Heart left ventricle (tissue), 16 donors: ENCODE measurements at places on chromosomes 16 and 17. TPM values are rescaled to one million over a fixed set of nuclear protein-coding genes. Genes with fewer than 3 reads are reported as not detected.

The TLCD3A gene
- 3.3 TPM for polyA plus RNA-seq

The ITGAX gene
- 2.2 TPM for polyA plus RNA-seq

The ITGAL gene
- 1.3 TPM for polyA plus RNA-seq

The LRRC75A gene
- 0.42 TPM for polyA plus RNA-seq

The OR1A1 gene
- not detected for polyA plus RNA-seq

The ARHGAP44 gene
- polyA plus RNA-seq: 8.6 TPM

The MLKL gene
- 3.9 TPM for polyA plus RNA-seq

The FA2H gene
- 0.04 TPM for polyA plus RNA-seq

The CDH5 gene
- polyA plus RNA-seq: 62.3 TPM

The SECTM1 gene
- polyA plus RNA-seq: 2.3 TPM

The CIBAR2 gene
- not detected for polyA plus RNA-seq

The CACNG5 gene
- not detected for polyA plus RNA-seq

The RND2 gene
- 0.10 TPM for polyA plus RNA-seq

The TAC4 gene
- not detected for polyA plus RNA-seq

The HSF5 gene
- not detected for polyA plus RNA-seq

The CEP295NL gene
- 0.29 TPM for polyA plus RNA-seq

The IL34 gene
- 0.82 TPM for polyA plus RNA-seq

The XYLT1 gene
- 12.3 TPM for polyA plus RNA-seq

The C16orf95 gene
- polyA plus RNA-seq: 1.8 TPM

The NUDT7 gene
- polyA plus RNA-seq: 10.6 TPM

The CES5A gene
- not detected for polyA plus RNA-seq

The SLC38A8 gene
- polyA plus RNA-seq: 25.3 TPM

DNA sequence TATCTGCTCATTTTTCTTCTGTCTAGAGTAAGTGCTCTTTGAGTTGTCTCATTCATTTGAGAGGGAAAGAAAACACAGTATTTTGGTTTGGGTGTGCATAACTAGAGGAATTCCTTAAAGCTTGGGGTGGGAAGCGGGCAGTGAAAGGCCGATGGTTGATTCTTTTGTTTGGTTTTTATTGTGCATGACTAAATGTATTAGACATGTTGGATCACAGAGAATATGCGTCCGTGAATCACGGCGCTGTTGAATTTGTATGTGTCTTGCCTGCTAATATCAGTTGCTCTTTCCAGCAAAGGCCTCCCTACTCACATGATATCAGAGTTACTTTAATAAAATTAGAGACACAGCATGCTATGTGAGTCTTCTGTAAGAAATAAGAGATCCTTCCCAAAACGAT lies 180.0 kb downstream of the CHD9NB start:
- no peak for DNase-seq

GRCh38 chr16:51755039-51755501 lies 604.0 kb upstream of the SALL1 start:
- DNase-seq: no peak

DNA sequence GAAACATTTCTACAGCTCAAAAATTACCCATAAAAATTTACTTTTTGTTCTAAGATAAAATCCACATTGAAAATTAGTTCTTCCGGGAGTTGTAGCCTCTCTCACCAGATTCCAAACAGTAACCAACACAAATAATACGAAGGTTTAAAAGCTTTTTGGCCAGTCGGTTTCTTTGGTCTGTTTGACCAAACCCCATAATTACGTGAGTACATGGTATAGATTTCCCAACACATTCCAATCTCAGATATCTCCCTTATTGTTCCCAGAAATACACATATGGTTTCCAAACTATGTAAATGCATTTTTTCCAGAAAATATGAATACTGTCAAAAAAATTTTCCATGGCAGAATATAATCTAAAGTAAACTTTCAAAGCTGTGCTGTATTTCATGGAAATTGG lies 722.0 kb downstream of the KCNJ2 start:
- DNase-seq: no peak

DNA sequence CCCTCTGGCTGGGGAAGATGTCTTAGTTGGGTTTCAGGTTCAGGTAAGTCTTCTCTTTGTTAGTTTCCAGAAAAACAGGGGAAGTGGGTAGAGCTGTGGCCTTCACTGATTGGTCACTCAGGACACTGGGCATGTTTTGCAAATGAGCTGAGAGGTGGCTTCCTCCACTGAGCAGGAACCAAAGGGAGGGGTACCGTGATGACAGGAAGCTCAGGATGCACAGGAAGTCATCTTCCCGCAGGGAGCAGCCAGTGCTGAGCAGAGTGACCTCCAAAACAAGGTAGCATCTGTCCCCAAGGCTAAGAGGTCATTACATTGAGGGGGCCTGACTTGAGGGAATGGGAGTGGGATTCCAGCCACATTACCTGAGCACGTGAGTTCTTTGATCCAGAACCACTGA lies 5.6 kb downstream of the NT5C start:
- no peak for DNase-seq

- peak; percentile 47 for DNase-seq
Observed at GRCh38 chr17:5282642-5283217, 646 bp downstream of the RABEP1 start.

- DNase-seq: no peak
Observed at GRCh38 chr17:63834431-63835166, 7.1 kb upstream of the FTSJ3 start.

GRCh38 chr16:86129541-86129940 lies 230.6 kb downstream of the IRF8 start:
- no peak for DNase-seq

- no peak for DNase-seq
Observed at GRCh38 chr16:23482778-23483177, 27.5 kb downstream of the GGA2 start.

- DNase-seq: peak; percentile 66
Observed at GRCh38 chr16:10619271-10619849, 39.0 kb upstream of the EMP2 start.

DNA sequence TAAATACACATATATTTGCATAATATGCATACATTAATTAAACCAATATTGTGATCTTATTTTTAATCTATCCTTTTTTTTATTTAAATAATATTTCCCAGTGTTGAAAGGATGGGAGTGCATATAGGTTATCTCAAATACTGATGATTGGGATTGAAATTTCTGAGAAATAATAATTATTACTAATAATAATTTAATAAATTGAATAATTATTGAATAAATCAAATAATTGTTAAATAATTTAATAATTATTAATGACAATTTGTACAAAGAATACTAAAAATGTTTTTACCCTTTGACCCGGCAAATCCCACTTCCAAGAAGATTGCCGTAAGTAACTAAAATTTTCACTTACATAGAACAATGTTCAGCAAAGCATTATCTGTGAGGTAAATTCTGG lies 148.9 kb downstream of the ZNF18 start:
- DNase-seq: no peak

DNA sequence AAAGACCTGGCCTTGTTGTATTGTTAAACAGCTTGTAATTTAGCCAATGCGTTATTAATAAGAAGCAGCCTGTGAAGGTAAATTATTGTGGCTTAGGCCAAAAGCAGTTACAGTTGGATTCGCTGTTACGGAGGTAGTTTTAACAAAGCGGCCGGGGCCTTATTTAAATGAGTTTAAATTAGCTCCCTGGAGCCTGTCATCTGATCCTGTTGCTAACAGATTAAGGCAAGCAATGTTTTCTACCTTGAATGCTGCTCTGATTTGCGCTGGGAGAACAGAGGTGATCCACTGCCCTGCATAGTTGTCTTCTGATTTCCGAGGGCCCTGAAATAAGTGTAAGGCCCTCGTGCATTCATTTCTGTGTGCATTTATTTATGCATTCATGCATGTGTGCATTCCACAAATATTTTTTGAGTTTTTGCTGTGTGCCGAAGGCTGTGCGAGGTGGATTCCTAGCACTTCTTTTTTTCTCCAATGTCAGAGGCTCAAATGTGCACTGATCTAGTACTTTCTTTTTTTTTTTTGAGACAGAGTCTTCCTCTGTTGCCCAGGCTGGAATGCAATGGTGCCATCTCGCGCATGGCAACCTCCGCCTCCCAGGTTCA lies 10.9 kb downstream of the SEC14L5 start:
- no peak for DNase-seq

DNA sequence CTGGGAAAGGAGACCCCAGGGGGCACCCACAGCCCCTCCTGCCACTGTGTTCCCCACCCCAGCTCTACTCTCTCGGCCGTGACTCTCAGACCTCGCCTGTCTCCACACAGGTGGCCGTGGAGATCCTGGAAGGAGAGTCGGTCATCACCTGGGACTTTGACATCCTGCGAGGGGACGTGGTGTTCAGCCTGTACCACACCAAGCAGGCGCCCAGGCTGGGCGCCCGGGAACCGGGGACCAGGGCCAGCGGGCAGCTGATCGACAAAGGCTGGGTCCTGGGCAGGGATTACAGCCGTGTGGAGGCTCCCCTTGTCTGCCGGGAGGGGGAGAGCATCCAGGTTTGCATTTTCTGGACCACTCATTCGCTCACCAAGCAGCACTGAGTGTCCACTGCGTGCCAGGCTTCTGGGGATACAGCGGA lies 25.4 kb downstream of the NAGPA start:
- no peak for DNase-seq

DNA sequence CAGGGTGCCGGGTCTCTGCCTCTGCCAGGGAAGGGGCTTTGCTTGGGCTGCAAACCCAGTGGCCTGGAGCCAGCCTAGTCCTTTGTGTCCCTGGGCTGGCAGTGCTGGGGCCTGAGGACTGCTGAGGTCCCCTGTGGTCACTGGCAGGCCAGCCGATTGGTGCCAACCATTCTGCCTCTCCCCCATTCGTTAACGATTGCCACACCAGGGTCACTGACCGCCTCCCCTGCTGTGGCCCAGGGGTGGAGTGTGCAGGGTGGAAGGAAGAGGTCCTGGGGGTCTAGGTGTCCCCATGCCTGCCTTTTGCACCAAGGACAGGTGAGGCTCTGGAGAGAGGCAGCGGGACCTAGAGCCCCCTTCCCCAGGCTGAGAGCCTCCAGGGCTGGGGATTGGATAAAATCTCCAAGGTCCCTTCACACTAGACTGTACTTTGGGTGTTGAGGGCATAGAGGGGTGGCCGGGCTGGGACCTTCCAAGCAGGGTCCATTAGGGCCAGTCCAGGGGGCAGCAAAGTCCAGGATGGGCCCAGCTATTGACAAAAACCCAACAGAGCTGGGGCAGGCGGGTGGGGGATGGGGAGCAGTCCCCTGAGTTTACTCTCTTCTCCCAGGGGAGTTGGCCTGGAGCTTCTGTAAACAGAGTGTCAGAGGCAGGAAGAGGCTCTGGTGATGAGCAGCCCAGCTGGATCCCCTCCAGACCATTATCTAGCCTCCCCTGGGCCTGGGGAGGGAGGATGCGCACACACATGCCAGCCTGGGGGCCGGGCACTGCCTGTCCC lies 1.1 kb downstream of the VASN start:
- no peak for DNase-seq

- DNase-seq: peak; percentile 73
Observed at GRCh38 chr17:2854143-2855055, 58.2 kb downstream of the RAP1GAP2 start.

DNA sequence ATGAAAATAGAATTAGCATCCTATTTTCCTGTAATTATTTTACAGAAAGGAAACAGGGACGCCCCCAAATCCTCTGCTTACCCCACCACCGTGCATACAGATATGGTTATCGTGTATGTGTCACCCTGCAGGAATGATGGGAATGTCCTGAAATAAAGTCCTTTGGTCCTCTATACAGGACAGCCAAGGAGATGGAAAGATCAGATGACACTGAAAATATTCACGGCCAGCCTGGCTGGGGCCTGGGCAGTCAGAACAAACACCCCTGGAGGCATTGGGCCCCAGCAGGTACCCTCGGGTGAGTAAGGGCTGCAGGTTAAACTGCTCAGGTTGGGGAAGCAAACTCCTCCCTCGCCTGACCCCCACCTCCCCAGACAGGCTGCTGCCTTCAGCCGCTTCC lies 368.0 kb downstream of the FOXL1 start:
- DNase-seq: no peak

DNA sequence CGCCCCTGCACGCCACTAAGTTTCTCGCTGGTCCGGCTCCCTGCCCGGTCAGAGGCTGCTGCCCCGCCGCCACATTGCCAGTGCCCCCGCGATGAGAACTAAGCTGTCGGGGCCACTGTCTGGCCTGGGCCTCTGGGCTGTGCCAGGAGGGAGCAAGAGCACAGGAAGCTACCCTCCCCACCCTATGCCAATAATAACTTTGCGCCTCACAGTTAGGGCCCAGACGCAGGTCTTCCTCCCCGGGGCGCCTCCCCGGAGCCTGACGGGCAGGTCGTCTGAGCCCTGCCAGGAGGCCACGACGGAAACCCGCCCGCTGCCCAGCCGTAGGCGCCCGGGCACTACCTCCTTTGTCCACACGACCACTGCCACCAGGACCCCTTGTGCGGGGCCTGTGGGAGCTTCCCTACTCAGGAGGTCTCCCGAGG lies 1.5 kb downstream of the ZFPM1 start:
- DNase-seq: no peak

- DNase-seq: peak; percentile 78
Observed at GRCh38 chr16:70738083-70738977, 52.5 kb upstream of the MTSS2 start.

- DNase-seq: no peak
Observed at GRCh38 chr16:57039148-57039812, 49.9 kb downstream of the NLRC5 start.

DNA sequence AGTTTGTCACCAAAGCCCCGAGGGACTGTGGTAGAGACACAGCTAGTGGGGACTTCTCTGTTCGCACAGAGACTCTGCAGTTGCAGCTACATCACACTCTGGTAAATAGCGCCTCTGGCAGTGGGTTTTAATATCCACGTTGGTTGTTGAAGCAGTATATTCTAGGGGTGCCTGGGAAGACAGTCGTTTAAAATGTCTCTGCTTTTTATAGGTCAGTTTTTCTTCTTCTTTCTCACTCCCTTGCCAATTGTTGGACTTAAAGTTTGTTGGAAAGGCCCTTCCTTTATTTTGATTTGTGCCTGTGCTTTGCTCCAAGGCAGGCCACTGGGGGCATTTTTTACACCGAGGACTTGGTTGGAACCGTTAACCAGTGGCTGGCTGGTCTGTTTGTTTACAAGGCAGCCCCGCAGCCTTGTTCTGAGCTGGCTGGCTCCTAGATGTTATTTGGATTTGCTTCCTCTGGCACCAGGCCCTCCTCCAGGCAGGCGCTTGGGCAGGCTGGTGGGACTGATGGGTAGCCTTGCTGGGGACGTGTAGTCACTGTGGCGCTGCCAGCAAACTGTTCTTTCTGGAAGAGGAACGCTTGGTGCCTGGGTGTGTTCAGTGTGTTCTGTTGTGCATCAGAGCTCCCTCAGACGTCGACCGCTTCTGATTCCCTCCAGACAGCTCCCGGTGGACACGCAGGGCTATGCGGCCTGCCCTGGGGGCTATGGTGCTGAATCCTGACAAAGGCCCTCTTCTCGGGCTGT lies 218.2 kb upstream of the CHMP6 start:
- peak; percentile 81 for DNase-seq

DNA sequence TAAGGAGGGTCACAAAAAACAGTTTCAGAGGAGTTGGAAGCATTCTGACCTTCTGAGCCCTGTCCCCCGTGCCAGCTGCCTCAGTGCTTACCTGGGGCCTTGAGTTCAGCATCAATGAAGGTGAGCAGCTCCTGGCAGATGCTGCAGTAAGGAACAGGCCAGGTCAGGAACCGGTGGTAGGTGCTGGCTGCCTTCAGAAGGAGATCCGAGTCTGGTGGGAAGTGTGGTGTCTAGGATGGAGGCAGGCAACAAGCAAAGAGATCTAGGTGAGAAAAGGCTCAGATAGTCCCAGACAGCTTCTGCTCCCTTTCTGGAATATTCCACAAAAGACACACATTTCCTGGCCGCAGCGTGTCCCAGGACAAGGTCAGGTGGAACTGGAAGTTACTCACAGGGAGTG lies 37.2 kb upstream of the PIK3R6 start:
- DNase-seq: no peak
